ENCODE measurements at places on chromosomes 6 and 20.

DNA sequence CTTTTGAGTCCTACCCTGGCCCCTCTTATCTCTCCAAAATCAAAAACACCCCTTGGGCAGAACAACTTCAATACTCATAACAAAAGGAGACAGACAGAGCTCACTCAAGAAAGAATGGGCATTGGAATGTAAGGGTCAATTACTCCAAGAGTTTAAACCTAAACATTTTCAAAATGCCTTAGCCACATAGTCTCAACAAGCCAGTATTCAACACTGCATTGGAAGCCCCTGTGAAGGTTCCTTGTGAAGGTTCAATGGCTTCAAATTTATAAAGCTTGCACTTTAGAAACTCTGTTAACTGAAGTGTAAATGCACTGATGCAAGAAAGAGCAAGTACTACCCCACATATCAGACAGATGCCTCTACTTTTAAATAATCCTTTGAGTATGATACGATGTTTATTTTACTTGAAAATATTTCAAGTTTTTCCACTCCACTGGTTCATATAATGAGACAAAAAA, 139.1 kb upstream of the LAMP5 start:
- DNase-seq: no peak

DNA sequence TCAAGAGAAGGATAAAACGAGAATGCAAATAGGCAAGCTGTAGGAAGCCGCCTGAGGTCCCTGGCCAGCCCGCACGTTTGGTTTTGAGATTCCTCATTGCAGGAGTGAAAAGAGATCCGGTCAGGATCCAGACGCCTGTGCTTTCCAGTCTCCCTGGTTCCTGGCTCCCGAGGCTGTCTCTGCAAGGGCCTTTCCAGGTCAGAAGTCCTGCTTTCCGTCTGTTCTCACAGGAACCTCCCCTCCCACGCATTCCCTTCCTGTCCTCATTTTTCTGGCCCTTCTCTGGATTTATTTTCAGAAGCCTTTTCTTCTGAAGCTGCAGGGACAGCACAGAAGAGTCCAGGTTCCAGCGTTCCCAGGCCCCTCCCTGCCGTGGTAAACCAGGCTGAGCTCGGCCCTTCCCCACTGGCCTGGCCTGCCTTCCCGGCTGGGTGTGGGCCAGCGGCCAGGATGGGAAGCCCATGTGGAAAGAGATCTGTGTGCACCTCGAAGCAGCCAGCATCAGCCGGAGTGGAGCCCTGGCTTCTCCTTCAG, 54.0 kb downstream of the TMEM242 start:
- DNase-seq: no peak

- DNase-seq: no peak
These were observed 87.4 kb downstream of the PCSK2 start for GRCh38 chr20:17314264-17314663.

DNA sequence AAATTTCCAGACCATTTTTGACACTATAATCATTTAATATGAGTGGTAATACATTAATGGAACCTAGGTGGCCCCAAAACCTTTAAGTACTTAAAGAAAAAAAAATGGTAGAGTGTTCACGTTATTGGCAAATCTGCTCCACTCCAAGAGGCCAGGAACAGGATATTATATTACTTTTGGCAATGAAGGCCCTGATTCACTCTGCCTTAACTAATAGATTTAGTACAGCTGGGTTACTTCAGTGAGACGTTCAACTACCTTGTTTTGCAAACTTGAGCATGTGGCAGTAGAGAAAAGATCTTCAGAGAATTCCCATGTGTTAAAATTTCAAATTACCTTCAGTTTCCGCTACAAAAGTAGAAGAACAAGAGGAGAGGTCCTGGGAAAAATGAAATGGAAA, 12.8 kb downstream of the ADNP start:
- DNase-seq: no peak

GRCh38 chr6:41640426-41640825, 2.2 kb downstream of the MDFI start:
- no peak for DNase-seq

GRCh38 chr20:15440049-15440820, 1102.8 kb upstream of the FLRT3 start:
- no peak for DNase-seq

DNA sequence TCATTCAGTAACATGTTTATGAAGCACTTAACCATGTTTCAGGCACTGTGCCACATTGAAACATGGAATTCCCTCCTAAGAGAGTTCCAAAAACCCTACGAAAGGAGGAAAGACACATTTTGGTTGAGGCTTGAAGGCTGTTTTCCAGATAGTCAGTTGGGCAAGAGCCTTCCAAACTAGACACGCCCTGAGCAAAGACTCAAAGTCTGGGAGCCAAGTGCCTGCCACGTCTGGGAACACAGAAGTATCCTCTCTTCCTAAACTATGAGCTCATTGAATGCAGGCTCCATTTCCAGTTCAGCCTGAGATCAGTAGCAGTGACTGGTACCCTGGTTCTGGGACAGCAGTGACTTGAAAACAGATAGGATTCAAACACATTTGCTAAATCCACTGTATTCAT, 74.5 kb upstream of the FAM8A1 start:
- DNase-seq: no peak

- DNase-seq: no peak
These were observed 100.3 kb upstream of the SIRPG start for GRCh38 chr20:1757606-1758512.

GRCh38 chr20:38307371-38308046, 3.6 kb downstream of the BPI start:
- DNase-seq: no peak

GRCh38 chr6:15320693-15321092, 74.8 kb downstream of the JARID2 start:
- no peak for DNase-seq

DNA sequence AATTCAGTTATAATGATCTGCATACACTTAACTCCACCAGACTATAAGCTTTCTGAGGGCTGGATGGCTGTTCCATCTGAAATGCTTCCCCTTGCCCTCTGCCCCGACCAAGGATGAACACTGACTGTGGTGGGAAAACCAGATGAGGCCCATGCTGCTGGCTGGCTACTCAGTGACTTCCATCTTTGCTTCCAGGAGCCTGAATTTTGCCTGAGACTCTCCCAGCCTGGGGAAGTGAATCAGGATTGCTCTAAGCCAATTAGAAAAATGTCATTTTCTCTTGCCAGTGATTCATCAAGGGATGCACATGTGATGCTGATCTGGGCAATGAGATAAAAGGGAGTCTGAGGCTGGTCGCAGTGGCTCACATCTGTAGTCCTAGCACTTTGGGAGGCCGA, 1.7 kb upstream of the TOMM34 start:
- DNase-seq: no peak

DNA sequence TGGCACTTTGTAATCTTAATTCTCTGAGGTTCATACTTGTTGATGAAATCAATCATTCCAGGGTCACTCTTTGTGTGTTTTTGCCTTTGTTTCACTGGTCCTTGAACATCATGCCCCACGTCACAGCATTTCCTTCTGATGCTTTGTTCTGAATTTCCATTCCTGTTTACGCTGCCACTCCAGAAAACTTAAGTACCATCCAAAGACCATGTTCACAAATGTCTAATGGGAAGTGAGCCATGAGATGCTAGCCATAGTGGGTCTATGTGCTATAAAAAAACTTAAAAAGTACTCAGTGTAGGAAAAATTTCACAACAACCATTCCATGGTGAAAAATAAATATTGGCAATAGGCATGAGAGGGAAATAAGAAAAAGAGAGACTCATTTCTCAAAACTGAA, 232.0 kb downstream of the IBTK start:
- DNase-seq: no peak

DNA sequence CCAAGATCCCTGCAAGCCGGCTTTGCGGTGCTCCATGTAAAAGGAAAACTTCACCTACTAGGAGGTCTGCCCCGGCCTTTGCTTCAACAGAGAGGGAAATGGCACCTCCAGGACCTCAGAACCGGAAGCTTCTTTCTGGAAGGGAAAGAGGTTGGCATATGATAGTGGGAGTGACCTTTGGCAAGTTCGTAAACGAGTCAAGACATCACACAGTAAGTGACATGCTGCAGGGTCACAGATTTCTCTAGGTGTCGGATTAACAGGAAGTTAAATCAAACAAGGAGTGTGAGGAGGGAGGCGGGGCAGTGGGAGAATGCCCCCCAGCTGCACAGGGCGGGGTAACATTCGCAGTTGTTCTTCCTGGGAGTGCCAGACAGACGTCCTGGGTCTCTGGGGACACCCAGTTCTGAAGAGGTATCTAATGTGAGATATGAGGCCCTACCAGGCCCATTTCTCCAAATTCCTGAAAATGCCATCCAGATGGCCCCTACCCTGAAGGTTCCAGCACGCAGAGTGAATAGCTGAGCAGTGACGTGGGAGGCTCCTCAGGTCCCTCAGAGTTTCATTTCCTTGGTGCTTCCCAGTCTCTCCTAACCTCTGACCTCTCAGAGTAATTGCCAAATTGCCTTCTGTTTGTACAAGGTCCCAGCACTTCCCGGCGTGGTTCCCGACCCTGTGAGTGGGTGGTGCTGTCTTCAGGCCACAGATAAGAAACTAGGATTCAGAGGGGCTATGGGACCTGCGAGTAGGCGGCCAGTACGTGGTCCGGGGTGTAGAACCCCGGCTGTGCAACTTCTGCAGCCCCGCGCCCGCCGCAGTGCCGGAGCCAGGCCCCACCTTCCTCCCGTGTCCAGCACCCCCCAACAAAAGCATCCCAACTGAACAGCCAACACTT, 1.9 kb downstream of the RRBP1 start:
- DNase-seq: no peak

DNA sequence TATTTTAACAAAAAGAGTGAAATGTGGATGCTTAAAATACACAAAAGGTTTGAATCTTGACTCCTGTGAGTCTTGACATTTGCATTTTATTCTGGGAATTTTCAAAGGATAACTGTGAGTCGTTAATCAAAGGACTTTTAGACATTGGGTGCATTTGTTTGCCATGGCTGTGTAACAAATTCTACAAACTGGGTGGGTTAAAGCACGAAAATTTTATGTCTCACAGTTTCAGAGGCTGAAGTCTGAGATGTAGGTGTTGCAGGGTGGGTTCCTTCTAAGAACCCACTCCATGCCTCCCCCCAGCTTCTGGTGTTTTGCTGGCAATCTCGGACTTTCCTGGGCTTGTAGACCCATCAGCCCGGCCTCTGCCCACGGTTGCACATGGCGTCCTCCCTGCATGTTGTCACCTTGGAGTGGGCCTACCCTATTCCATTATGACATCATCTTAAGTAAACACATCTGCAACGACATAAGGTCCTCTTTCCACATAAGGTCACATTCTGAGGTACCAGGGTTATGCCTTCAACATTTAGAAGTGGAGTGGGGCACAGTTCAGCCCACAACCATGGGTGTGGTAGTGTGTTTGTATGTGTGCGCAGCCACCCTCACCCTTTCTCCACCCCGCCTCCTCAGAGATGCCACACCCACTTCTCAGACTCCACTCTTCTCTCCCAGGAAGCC, 113.1 kb downstream of the FOXA2 start:
- DNase-seq: no peak

Data from stimulated activated CD4-positive, alpha-beta T cell treated with anti-CD3 and anti-CD28 coated beads, Interleukin-2, amount 100 ng/mL, for 48 hours (primary cell).